ENCODE measurements at places on chromosomes 13 and 19.

GRCh38 chr19:3386447-3387234 lies 20.3 kb downstream of the NFIC start:
- DNase-seq = no peak

GRCh38 chr19:16883522-16883921 lies 5.3 kb upstream of the F2RL3 start:
- DNase-seq = no peak

- peak; percentile 65 for DNase-seq
These were observed 764 bp downstream of the UPF1 start for GRCh38 chr19:18832306-18833140.

DNA sequence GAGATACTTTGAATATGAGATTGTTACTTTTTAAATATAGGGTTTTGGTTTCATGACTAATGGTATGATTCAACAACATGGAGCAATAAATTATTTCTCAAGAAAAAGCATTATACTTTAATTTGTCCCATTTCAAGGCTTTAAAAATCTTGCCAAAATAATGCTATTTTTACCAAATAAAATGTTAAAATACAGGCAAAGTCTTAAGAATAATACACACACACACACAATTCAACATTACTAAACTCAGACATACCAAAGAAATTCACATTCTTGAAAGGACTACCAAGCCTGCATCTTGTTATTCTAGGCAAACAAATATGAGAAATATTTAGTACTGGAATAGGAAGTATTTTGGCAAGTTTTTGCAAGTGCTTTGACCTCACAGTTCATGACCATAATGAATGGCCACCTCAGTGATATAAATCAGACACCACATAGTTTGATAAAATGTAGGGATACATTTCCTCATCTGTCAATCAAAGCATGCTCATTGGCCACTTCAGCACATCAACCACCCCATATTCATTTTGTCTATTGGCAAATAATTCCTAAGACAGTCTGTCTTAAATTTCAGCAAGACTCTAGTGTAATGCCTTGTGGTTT lies 107.2 kb downstream of the NALCN start:
- no peak for DNase-seq

GRCh38 chr19:1883784-1884183 lies 1.5 kb downstream of the ABHD17A start:
- DNase-seq = no peak

DNA sequence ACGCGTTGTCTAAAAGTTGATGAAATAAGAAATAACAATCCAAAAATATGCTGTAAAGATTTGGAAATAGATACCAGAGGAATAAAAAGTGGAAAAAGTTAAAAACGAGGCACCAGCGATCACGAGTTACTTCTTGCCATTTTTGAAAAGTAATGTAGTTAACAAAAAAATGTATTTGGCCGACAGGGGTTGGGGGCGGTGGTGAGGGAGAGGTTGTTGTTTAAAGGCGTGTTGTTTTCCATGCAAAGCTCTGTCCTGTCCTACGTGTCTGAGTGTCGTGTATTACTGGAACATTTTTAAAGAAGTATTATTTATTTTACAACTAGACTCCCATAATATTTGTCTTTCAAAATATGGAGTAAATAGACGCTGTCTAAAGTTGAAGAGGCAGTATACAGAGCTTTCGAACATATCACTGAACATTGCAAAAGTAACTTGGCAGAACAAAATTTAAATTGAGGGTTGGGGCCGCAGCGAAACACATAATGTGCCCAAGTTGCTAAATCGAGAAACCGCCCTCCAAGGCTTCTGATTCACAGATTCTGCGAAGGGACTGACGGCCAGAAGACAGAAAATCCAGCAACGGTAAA lies 823 bp downstream of the FBXO17 start:
- DNase-seq = no peak

GRCh38 chr19:51333836-51334460 lies 8.0 kb downstream of the VSIG10L start:
- no peak for DNase-seq

DNA sequence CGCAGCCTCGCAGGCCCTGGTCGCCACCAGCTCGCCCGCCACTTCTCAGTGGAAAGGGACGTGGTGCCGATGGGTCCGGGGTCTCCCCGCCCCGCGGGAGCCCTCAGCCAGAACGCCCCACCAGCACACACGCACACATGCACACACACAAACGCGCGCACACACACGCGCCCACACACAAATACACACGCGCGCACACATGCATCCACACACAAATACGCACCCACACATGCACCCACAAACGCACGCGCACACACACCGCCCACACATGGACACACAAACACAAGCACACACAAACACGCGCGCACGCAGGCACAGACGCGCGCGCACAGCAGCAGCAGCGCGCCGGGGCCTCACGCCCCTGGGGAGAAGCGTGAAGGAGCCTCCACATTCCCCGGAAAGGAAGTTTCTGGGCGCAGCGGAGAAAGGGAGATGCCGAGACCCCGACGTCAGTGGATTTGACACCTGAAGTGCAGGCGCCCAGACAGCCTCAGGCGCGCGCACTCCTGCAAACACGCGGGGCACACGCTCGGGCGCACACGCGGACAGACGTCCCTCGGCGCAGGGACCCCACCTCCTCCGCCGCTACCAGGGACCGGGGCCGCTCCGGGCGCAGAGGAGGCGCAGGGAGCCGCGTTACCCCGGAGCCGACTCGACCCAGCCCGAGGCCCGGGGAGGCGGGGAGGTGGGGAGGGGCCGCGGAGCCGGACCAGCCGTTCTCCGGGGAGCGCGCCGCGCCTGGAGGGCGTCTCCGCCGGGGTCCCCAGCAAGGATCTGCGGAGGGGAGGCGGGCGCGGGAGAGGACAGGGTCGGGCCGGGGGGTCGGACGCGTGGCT lies 622 bp downstream of the RASA3 start:
- DNase-seq = peak; percentile 56

- DNase-seq = no peak
These were observed 27.9 kb downstream of the UGGT2 start for GRCh38 chr13:96025283-96025682.

DNA sequence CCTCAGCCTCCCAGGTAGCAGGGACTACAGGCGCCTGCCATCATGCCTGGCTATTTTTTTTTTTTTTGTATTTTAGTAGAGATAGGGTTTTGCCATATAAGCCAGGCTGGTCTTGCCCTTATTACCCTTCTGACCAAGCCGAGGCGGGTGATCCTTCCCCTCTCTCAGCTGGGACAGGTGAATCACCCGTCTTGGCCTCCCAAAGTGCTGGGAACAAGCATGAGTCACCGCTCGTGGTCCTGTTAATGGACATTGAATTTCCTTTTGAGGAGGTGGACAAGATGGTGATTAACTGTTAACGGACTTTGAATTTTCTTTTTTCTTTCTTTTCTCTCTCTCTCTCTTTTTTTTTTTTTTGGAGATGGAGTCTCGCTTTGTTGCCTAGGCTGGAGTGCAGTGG lies 10.6 kb downstream of the CD70 start:
- no peak for DNase-seq

DNA sequence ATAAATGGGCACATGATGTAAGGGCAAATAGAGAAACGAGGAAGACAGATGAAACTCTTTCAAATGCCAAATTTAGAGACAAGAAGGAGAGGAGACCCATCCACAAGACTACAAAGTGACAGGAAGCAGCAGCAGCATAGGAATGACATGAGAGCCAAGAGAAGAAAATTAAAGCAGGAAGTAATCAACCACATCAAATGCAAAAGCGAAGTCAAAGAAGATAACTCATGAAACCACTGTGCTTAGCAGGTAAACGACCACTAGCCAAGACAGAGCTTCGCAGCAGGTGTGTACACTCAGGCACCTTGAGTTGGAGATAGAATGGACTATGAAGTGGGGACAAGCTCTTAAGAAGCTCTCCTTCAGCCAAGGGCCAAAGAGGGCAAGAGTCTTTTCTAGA lies 64.1 kb downstream of the KLF12 start:
- no peak for DNase-seq

DNA sequence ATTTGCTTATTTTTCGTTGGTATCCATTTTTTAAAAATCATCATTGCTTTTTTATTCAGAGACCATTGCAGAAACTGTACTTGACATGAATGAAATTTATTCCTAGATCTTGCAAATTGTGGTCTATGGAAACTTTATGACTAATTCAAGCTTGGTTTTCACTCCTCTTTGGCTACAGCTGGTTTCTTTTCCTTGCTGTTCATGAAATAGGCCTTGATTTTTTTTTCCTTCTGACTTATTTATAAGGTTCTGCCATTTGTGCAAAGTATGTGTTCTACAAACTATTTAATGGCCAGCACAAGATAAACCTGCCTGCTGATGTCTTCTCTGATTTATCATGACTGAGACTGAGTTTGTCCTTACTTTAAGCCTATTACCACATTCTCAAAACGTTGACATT lies 764.0 kb upstream of the SLITRK5 start:
- no peak for DNase-seq
